ENCODE measurements at places on chromosomes 12 and 14.

GRCh38 chr12:56518570-56518969, 3.0 kb upstream of the RBMS2 start:
- DNase-seq, result no peak

- no peak for DNase-seq
These were observed 10.1 kb upstream of the ALDH2 start for GRCh38 chr12:111756681-111757080.

- DNase-seq, result peak; percentile 52
These were observed 62.2 kb downstream of the RFX4 start for GRCh38 chr12:106645074-106645421.

DNA sequence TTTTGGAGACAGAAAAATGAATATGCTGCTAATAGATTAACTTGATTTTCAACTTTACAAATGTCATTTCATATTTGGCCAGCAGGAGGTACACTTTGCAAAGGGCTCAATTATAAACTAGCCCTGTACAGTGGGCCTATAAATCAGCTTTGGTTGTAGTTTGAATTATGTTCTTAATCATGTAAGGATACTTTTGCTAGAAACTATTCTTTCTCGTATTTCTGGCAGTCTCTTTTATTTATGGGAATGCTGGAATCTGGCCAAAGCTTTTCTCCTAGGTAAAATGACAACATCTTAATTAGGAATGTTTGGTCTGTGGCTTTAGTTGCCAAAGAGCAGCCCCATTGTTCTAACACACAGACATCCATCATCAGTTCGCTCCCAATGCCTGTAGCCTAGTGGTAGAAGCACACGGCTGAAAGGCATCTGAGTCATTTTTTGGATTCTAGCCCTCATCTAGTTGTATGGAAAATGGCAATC, 1322.3 kb upstream of the SEL1L start:
- DNase-seq, result peak; percentile 96

GRCh38 chr12:3680919-3681594, 71.9 kb downstream of the CRACR2A start:
- no peak for DNase-seq

- DNase-seq, result no peak
These were observed 185.8 kb downstream of the CAPZA3 start for GRCh38 chr12:18923721-18924120.

- no peak for DNase-seq
These were observed 47.7 kb upstream of the CMKLR1 start for GRCh38 chr12:108386709-108387360.

DNA sequence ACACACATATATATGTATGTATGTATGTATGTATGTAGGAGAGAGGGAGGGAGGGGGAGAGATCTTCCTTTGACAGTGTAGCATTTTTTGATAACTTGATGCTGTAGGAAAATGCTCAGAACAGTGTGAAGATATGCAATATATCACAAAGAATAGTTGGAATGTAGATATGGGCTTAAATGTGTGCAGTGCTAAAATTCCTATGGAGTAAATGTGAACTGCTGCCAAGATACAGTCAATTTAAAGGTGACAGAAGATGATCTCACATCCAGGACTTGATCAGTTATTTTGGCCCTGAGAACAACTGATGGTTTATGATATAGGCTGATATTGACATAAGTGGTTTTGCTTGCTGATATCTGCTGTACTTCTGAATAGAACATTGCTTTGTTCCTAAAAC, 84.2 kb downstream of the DAAM1 start:
- no peak for DNase-seq

- no peak for DNase-seq
These were observed 116.2 kb upstream of the ARID2 start for GRCh38 chr12:45613296-45613695.

GRCh38 chr12:77560714-77561113, 270.0 kb upstream of the NAV3 start:
- no peak for DNase-seq

DNA sequence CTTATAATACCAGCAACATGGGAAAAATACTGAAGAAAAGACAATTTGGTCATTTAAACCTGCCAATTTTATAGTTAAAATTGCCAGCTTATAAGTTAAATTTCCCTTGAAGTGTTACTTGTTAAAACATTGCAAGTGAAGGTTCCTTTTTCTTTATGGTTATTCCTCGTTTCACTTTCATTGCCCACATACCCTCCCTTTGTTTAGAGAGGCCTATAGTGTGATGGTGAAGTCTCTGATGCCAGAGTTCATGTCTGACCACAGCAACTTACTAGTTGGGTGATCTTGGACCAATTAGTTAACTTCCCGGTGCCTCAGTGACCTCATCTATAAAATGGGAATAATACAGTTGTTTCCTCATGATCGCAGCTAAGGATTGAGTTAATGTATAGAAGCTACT, 173.5 kb downstream of the ANO6 start:
- no peak for DNase-seq

- DNase-seq, result no peak
These were observed 14.3 kb downstream of the EXOC3L4 start for GRCh38 chr14:103108749-103109207.

- no peak for DNase-seq
These were observed 53.1 kb downstream of the TSPAN9 start for GRCh38 chr12:3130057-3130830.

- no peak for DNase-seq
These were observed 20.0 kb downstream of the NFKBIA start for GRCh38 chr14:35384455-35385041.

- DNase-seq, result no peak
These were observed 54.2 kb downstream of the LGMN start for GRCh38 chr14:92693998-92694795.

DNA sequence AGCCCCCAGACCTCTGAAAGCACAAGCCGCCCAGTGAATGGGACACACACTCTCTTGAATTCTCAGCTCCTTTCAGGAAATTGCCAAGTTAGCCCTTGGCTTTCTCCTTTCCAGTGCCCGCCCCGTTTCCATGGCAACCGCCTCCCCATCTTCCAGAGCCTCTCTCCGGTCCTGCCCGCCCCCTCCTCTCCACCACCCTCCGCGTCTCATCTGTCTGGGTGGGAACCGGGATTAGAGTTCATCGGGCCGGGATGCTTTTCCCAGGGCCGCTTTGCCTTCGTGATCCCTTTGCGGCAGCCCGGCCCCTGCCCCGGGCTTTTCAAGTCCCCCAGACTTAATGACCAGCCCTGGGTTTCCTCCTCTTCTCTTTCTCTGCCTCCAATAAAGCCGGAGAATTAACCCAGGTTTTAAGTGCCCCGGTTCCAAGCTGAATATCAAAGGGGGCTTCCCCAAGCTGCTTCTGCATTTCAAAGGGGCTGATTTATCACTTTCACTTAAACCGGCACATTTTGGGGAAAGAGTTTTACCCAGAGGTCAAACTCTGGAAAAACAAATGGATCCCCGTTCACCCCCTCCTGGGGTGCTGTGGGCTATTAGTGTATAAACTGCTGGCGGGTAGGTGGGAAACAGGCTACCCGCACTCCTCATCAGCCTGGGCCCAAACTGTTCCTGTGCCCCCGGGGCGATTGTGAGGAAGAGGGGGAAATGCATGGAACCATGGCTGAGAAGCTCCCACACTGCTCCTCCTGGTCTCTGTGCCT, 101.7 kb downstream of the ZFP36L1 start:
- no peak for DNase-seq

GRCh38 chr12:124605150-124605882, 37.9 kb upstream of the NCOR2 start:
- no peak for DNase-seq

- peak; percentile 98 for DNase-seq
These were observed 49.1 kb downstream of the NCOR2 start for GRCh38 chr12:124518051-124518932.

DNA sequence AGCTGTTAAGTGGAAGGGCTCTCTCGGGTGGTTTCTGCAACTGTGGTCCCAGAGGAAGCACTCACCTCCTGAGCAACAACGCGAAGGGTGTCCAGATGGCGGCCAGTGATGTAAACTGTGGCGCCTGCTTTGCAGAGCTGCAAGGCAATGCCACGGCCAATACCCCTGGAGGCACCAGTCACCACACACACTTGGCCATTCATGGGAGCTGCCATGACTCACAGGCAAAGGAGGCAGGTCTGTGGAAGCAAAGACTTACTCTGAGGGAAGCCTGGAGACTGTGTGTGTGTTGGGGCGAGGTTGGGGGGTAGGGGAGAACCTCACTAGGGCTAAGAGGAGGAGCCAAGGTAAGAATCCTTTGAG, 707 bp downstream of the DHRS1 start:
- no peak for DNase-seq

DNA sequence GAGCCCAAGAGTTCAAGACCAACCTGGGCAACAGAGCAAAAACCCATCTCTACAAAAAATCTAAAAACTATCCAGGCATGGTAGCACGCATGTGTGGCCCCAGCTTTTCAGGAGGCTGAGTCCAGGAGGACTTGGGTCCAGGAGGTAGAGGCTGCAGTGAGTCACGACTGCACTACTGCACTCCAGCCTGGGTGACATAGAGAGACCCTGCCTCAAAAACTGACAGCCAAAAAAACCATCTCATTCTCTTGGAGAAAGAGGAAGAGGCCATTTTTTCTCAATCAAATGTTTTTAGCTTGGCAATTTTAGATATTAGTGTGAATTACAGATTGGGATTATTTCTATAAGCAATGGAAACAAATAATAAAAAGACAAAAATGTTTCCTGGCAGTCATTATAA, 38.2 kb downstream of the ZFC3H1 start:
- DNase-seq, result no peak

- no peak for DNase-seq
These were observed 9.7 kb downstream of the RTRAF start for GRCh38 chr14:51999084-51999483.

GRCh38 chr14:59336098-59336497, 129.1 kb downstream of the GPR135 start:
- no peak for DNase-seq

DNA sequence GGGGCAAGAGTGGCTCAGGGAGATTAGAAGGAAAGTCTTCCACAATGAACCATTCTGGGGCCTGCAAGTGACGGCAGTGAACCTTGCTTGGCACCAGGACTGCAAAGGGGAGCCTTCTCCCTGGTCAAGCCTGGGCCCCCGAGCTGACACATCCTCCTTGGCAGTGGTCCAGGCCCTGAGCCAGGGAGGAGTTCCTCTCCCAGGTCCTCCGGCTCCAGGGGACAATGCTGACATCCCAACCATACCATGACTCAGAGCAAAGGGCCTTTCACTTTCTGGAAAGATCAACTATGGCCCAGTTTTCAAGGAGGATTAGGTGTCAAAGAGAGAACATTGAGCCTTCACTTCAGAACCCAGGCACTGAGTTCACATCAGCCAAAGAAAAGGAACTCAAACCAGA, 756.5 kb upstream of the TBX3 start:
- DNase-seq, result no peak

- DNase-seq, result peak; percentile 82
These were observed at the start of gene CLSTN3 for GRCh38 chr12:7129872-7130691. Gene CLSTN3, plus strand, starts transcription at chr12:7130371. Its CDS starts 278 bp downstream, at chr12:7130649.

DNA sequence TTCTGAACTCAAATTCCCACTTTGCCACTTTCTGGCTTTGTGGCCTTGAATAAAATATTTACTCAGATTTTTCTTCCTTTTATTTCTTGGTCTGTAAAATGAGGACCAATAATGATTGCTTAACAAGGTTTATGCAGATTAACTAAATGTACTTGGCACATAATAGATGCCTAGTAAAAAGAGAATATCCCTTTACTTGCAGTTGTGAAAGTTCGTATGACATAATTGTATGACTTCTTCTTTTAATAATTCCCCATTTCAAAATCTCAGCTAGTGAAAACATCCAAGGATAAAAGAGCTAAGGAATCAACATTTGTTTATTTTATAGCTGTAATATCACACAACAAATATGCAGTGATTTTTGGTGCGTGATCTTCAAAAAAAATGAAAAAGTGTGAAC, 215.6 kb upstream of the ATP2B1 start:
- no peak for DNase-seq

DNA sequence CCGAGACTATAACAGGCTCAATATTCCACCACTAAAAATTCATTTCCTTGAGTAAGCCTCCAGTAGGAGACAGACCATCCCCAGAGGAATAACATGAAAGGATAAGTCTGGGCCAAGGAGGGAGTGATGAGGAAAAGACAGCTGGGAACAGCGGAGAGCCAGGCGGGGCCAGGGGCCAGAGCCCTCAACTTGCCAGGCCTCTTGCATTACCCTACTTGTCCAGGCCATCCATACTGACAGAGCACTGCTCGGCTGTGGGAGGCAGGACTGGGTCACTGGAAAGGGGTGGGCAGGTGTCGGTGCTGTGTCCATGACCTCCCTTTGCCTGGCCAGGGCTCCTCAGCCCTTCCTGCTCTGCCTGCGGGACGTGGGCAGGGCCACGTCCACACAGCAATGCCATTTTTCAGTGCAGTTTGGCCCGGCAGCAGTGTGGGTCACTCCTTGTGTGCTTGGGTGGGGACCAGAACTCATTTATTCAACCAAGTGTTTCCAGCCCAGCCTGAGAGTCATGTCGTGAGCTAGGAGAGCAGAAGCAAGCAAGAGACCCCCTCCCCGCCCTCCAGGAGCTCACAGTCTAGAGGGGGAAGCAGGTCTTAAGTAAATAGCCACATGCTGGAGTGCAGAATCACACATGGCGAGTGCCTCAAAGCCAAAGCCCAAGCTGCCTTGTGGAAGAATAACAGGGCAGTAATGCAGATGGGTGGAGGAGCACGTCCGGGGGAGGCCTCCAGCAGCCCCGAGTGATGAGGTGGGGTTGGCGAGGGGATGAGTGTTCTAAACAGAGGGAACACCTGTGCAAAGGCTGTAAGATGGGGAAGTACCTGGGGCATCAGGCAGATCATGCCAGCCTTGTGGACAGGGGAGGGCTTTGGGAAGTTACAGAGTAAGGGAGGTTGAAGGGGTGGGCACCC, 8.9 kb upstream of the FAIM2 start:
- DNase-seq, result no peak

DNA sequence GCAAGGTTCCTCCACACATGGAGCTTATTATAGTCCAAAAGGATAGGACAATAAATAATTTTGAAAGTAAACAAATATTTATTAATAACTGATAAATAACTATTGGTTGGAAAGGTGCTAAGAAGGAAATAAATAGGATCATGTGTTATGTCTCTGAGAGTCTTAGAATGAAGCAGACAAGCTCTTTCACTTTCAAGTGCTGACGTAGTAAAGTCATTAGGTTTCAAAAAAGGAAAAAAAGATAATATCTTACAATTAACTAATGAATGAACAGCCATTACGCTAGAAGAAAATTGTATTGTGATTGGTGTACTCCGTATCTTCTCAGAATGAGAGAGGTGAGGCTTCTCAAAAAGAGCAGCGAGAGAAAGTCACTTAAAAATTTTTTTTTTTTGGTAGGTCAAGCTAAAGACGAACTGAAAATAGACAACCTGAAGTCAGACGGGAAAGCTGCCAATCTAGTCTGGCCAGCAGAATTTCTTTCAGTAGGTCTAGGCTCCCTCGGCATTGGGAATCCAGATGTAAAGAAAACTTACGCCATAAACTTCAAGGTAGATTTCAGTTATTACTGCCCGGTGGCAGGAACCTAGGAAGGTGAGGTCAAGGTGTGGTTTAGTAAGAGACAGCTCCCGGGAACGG, 583 bp upstream of the LEMD3 start:
- no peak for DNase-seq

Measured in NCI-H1105 treated with DMSO at 0.1 percent for 48 hours (cell line).